ENCODE measurements at places on chromosomes 11 and 22.

GRCh38 chr22:43739851-43740379 lies 72.2 kb downstream of the EFCAB6 start:
- DNase-seq = no peak

GRCh38 chr22:18069041-18069440 lies 8.7 kb upstream of the PEX26 start:
- DNase-seq = no peak

- no peak for DNase-seq
Measured at GRCh38 chr22:50739279-50739691, 1.3 kb downstream of the ACR start.

DNA sequence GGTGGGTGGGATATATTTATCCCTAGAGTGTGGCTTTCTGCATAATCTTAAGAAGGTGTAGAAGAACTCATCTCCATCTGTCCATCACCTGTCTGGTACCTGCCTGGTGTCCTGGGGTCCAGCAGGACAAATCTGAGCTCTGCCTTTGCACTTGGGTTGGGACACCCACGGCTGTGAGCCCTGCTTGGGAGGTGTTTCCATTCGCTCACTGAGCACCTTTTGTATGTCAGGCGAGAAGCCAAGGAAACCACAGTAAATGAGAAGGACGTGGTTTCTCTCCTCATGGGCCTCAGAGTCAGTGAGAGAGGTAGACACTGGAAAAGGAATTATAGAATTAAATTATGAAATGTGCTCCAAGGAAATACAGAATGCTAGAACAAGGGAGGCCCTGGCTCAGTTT lies 555.9 kb downstream of the MIAT start:
- DNase-seq = no peak

DNA sequence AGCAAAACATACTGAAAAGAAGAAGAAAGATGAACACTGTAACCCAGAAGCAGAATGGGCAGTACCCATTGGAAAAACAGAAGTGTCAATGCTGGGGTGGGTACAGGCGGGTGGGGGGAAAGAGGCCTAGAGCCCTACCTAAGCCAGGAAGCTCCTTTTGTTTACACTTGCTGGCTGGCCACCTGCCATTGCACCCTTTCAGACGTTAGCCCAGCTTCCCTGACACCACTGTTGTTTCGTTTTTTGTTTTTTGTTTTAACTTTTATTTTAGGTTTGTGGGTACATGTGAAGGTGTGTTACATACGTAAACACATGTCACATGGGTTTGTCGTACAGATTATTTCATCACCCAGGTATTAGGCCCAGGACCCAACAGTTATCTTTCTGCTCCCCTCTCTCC lies 55.4 kb downstream of the PLEKHA7 start:
- no peak for DNase-seq

- DNase-seq = no peak
Measured at GRCh38 chr22:28774378-28774777, 1.9 kb downstream of the CCDC117 start.

DNA sequence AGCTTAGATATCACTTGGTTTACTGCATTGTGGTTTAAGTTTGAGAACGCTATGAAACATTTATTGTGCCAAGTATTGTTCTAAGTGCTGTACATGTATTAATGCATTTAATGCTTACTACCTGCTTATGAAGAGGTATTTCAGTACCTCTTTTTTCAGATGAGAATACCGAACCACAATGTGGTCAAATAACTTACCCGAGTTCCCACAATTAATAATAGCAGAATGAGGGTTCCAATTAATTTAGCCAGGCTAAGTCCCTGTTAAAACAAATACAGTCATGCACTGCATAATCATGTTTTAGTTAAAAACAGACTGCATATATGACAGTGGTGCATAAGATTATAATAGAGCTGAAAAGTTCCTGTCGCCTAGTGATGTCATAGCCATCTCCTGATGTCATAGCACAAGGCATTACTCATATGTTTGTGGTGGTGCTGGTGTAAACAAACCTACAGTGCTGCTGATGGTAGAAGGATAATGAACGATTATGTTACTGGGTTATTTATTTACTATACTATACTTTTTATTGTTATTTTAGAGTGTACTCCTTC lies 4.3 kb downstream of the ZC3H12C start:
- no peak for DNase-seq

DNA sequence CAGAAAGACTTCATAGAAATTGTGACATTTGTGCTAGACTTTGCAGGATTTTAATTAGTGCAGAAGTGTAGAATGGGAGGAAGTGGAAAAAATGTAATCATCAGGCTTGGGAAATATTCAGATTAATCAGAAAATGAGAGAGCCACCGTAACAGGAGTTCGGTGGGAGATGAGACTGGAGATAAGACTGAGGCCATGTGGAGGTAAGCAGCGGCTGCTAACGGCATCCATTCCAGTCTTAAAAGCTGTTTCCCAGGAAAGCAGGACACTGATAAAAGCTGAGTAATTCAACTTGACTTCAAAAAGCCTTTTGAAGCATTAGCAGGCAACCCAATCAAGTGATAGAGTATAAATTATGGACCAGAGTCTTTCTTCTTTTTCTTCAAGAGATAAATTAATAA lies 369.9 kb downstream of the LUZP2 start:
- DNase-seq = no peak

GRCh38 chr22:43474161-43475101 lies 62.6 kb downstream of the MPPED1 start:
- no peak for DNase-seq

DNA sequence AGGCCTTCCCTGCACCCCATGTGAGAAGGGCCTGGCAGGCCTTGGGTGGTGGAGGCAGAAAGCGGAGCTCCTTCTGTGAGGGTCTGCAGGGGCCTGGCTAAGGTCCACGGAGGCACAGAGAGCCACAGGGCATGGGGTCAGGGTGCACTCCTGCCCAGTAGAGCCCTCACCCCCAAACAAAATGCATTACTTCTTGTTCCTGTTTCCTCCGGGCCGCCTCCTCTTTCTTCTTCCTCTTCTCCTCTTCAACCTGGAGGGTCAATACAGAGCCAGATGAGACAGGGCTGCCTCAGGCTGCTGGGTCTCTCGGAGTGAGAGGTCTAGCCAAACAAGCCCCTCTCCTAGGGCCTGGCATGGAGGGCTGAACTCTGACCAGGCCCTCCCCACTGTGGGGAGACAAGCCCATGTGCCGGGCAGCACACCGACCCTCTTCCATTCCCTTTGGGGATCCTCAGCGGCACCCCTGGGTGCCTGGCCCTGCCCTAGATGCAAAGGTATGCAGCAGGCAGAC lies 10.3 kb upstream of the NAP1L4 start:
- no peak for DNase-seq

GRCh38 chr11:128279866-128280265 lies 307.5 kb downstream of the ETS1 start:
- DNase-seq = no peak

- DNase-seq = no peak
Measured at GRCh38 chr22:48523761-48524160, 1303.9 kb downstream of the BRD1 start.

- DNase-seq = no peak
Measured at GRCh38 chr11:31050061-31050765, 319.3 kb downstream of the DCDC1 start.

DNA sequence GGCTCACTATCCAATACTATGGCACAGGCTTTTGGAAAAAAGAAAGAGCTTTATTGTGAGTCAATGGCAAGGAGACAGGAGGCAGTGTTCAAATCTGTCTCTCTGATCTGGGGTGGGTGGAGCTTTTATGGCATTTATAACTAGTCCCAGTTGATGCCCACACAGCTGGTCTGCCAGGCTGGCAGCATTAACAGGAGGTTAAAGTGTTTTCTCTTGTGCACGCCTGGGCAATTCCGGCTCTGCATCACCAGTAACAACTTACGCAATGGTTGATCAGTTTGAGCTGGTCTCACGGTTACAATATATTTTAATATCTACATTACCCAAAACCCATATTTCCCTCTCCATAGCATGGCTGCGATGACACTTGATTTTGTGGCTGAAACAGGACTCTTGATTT lies 15.1 kb upstream of the SMIM38 start:
- DNase-seq = no peak

DNA sequence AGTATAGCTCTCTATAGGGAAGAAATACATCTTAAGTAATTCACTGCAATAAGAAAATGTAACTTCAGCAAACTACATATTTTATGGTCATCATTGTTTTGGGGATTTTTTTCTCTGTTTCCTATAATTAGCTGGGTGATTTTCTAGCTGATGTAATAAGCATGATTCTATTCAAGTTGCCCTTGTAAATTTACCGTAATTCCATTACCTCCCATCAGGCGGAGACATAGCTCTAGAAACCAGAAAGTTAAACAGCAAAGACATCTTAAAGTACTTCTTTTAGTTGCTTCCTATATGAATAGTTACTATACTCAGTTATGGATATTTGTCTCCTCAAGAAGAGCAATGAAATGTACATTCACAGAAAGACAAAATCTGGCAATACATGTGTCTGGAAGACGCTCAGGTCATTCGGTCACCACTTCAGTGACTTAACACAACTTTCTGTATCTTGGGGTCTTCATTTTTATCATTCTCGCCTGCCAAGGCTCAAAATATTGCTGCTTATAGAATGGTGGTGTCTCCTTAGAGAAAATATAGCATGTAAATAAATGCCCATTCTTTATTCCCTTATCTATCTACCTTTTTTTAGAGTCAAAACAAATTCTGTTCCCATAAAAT lies 239.9 kb upstream of the ZC3H12C start:
- no peak for DNase-seq

- DNase-seq = no peak
Measured at GRCh38 chr11:2779499-2779980, 79.7 kb upstream of the KCNQ1OT1 start.

DNA sequence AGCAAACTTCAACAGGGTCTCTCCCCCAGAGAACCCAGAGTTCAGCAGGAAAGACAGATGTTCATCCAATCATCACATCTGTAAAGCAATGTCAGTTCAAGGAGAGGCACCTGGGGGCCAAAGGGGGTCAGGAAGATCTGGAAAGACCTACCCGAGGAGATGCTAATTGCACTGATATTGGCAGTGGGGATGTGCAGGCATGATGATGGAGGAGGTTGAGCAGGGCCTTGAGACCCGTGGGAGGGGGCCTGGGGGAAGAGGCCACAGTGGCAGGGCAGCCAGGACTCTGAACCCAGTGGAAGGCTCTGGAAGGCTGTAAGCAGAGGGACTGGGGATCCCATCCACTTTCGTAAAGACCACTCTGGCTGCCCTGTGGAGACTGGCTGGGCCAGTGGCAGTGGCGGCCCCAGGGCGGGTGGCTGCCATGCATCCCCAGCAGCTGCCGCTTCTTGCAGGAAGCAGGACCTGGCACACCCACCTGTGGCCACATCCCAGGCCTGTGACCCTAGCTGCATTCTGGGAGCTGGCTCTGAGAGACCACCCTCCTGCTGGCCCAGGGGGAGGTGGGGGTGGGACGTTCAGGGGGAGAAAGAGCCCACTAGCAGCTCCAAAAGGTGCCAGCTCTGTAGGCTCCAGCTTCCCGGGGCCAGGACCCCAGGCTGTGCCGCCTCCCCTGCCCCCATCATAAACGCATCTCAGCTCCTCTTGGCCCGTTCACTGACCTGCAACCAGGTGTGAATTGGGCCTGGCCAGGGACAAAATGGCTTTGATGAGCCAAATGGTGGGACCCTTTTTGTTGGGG lies 59.9 kb upstream of the FGF3 start:
- DNase-seq = no peak

DNA sequence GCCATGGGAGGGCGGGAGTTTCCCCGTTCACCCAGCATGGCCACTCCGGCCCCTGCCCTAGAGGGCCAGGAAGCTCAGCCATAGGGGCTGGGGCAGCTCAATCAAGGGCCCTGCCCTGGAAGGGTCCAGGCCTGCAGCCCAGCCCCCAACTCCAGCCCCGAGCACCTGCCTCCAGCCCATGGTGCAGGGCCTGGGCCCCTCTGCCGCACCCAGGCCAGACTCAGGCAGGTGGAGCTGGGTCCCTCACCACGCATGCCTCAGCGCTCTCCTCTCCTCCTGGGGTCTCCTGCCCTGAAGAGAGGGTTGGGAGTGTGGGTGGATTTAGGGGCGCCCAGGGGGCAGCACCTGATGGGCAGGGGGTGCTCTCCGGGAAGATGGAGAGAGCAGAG lies 13.1 kb downstream of the MLC1 start:
- no peak for DNase-seq

DNA sequence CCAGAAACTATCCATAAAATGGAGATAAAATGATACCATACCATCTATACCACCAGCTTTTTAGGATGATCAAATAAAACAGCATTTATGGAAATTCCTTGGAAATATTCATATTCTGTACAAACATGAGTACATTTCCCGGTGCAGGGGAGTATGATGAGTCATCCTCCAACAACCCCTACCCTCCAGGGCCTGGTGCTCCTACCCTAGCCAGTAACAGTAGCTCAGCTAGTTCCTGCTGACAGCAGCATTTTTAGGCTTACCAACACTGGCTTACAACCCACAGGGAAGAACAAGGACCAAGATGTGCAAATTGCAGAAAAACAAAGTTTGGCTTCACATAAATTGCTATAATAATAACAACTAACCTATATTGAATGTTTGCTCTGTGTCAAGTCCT lies 406.2 kb upstream of the CADM1 start:
- DNase-seq = no peak

DNA sequence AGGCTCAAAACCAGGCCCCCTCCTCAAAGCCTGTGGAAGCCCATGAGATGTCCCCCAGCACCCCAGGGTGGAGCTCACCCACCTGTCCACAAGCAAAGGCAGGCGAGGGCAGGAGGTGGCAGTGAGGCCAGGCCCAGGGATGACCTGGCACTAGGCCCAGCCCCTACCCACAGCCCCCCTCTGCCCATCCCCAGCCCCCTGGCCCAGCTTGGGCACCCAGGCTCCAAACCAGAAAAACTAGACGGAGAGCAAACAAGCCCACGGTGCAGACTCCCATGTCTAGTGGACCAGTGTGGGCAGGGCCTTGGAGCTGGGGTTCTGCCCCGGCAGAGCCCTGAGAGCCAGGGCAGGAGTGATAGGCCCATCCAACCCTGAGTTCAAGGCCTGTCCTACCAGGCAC lies 16.9 kb upstream of the TBX1 start:
- DNase-seq = no peak

DNA sequence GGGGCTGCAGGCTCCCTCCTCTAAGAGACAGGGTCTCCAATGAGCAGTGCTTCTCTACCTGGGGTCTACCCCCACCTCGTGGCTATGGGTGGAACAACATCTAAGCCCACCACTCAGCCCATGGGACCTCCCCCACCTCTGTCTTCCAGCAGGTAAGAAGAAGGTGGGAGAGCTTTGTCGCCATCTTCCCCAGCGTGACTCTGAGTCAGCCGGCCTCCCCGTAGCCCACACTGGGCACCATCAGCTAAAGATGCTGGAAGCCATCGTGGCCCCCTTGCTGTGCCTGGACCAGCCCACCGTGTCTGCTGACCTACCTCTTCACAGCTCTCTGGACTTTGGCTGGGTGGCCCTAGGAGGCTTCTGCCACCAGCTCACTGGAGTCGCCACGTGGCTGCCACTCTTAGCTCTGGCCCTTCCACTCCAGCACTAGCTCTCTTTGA lies 944 bp downstream of the C11orf86 start:
- DNase-seq = no peak

DNA sequence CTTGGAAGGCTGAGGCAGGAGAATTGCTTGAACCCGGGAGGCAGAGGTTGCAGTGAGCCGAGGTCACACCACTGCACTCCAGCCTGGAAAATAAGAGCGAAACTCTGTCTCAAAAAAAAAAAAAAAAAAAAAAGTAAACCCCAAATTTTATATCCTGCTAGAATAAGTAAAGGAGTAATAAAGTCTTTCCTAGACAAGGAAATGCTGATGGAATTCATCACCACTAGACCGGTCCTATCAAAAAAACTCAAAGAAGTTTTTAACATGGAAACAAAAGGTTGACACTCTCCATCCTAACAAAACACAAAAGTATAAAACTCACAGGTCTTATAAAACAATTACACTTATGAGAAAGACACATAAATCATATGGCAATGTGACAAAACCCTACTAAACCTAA lies 213.9 kb downstream of the SBF2 start:
- DNase-seq = no peak

GRCh38 chr11:6544921-6545850 lies 48.1 kb downstream of the DNHD1 start:
- no peak for DNase-seq

Measured in hypothalamus (tissue), 51 donors.